Right kidney (tissue), 9 donors: ENCODE measurements at places on chromosomes 2 and 18.
A peak's percentile ranks its signal among the peaks of the same experiment; 100 is the strongest.

GRCh38 chr2:189483571-189483970 lies 42.3 kb downstream of the WDR75 start:
- DNase-seq = no peak

GRCh38 chr18:36089001-36089400 lies 21.6 kb upstream of the RPRD1A start:
- DNase-seq = no peak

GRCh38 chr18:74529378-74529777 lies 4.9 kb upstream of the CNDP1 start:
- no peak for DNase-seq

GRCh38 chr2:219521066-219521880 lies 7.0 kb downstream of the ASIC4 start:
- no peak for DNase-seq

DNA sequence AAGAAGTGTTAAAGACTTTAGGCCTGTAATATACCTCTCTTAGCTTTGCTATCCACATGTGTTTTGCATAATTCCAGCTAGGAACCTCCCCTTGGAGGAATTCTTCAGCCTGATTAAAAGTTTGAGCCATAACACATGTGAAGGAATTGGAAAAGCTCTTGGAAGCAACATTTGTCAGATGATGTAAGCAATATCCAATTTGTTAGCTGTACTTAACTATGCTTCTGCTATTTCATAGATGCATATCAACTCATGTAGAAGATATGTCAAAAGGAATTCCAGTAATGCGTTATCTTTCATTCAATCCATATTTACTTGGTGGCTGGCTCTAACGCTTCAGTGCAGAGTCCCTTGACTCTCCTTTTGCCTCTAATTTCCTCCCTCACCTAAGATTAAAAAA lies 46.2 kb downstream of the PKP4 start:
- no peak for DNase-seq

GRCh38 chr2:150279686-150280085 lies 207.8 kb downstream of the RND3 start:
- DNase-seq = no peak

DNA sequence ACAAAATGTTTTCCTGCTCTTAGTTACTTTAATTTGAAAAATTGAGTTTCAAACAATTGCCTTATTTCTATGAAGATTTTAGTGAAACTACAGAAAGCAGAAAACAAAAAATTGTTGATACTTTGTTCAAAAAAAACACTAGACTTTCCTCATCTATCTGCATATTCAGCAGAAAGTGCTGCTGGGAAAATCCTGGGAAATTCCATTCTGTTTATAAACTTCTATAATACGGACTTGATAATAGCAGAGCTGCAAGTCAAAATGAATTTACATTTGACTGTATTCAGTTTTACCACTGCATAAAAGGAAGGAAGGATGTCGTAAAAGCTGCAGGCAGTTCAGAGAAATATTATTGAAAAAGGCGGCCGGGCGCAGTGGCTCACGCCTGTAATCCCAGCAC lies 24.9 kb upstream of the ERICH2 start:
- DNase-seq = no peak

- no peak for DNase-seq
Observed at GRCh38 chr2:136058262-136058661, 59.7 kb downstream of the CXCR4 start.

- DNase-seq = no peak
Observed at GRCh38 chr2:128536925-128537620, 218.4 kb upstream of the HS6ST1 start.

DNA sequence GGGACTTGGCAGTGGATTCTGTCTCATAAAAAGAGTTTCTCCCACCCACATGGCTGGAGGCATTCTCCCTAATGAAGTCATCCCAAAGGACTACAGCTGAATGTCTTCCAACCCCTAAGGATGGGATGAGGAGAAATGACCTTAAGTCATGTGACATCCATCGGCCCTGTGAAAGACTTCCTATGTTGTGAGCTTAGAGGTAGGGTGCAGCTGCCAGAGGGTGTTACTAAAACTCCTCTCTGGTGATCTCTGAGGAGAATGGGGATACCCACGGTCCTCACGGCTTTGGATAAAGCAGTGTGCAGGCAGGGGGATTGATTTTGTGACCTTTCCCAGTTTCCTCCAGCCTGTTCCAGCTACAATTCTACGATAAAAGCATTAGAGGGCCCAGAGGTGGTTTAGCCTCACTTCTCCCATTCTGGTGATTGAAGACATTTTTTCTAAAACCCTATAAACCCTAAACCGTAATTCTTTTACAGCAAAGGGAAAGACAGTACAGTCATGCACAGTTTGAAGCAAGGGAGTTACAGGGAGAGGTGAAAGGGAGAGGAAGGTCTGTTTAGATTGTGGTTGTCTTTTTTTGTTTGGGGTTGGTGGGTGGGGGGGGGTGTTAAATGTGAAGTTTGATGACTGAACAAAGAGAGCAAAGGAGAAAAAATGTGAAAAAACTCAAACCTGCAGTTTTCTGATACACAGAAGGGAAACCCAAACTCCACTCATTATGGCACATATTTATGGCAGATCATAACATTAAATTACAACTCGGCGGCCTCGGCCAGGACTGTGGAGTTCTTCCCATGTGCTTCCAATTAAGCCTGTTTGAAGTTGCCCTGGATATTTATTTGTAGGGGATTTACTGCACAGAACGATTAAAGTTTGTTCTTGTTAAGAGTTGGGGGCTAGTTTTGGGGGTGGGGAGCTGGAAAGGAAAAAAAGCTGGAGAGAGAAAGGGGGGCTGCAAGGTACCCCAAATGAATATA lies 26.6 kb upstream of the SLC14A2 start:
- peak; percentile 60 for DNase-seq

GRCh38 chr18:61062258-61062657 lies 271.0 kb upstream of the CDH20 start:
- no peak for DNase-seq

GRCh38 chr2:43327119-43327518 lies 100.7 kb upstream of the ZFP36L2 start:
- no peak for DNase-seq

DNA sequence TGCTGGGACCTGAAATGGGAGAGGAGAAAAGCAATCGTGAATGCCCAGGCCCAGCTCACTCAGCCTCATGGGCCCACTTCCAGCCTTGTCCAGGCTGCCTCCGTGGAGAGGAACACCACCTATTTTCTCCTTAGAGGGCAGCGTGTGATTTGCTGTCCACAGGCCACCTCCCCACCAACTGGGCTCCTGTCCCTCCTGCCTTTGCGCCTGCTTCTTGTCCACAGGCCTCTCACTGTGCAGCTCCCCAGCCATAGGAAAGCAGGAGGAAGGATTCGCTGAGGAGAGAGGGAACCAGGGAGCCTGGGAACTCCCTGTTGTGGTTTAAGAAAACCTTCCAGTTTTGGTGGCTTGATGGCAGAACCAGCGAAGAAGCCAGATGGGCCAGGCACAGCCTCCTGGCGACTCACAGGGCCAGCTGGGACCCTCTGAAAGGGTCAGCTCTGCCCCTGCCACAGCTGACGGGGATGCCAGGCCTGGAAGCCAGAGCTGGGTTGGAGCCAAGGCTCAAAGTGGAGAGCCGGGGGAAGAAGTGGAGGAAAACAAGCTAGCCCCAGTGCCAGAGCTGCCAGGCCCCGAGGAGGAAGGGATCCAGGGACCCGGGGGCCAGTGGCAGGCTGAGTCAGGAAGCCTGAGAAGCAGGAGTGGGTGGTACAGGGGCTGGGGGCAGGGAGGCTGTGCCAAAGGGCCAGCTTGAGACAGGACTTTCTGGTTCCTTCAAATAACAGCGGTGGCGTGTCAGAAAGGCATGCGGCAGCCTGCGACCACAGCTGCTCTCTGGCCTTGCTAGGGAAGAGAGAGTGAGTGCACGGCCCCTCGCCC lies 9.9 kb downstream of the TMBIM1 start:
- DNase-seq = no peak
